ENCODE measurements at places on chromosomes 2 and 18.
A peak's percentile ranks its signal among the peaks of the same experiment; 100 is the strongest.

DNA sequence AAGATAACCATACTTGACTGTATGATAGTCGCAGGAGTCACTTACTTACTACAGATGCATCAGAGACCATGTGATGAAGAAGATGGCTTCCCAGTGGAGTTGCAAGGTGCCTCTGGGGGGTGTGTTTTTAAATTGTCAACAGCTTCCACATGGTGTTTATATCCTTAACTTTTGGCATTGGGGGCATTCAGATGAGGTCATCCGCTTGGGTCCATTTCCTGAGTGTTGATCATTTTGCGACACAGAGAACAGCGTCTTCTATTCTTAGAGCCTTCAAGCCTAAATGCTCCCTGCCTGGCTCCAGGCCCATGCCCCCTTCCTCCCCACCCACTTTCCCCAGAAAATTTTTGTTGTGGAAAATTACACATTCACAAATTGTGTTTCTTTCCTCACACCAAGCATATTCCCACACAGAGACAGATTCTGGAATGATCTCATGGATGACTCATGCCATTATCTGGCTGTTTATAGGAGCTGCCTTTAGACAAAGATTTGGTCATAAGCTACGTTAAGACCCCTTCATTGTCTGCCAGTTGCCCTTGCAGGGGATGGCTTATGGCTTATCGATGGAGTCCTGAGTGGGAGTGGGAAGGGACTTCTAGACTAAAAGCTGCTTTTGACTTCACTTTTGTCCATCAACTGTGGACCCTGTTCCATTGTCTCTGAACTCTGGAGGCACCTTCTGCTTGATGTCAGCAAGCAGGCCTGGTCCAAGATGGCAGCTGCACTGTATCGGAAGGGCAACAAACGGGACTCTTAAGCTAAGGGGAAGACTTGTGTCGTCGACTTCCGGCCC lies 91.8 kb downstream of the CABLES1 start:
- no peak for DNase-seq

GRCh38 chr2:72889991-72890390 lies 2.8 kb downstream of the SPR start:
- DNase-seq, result no peak

GRCh38 chr2:68362749-68363148 lies 2.3 kb upstream of the PLEK start:
- DNase-seq, result no peak

DNA sequence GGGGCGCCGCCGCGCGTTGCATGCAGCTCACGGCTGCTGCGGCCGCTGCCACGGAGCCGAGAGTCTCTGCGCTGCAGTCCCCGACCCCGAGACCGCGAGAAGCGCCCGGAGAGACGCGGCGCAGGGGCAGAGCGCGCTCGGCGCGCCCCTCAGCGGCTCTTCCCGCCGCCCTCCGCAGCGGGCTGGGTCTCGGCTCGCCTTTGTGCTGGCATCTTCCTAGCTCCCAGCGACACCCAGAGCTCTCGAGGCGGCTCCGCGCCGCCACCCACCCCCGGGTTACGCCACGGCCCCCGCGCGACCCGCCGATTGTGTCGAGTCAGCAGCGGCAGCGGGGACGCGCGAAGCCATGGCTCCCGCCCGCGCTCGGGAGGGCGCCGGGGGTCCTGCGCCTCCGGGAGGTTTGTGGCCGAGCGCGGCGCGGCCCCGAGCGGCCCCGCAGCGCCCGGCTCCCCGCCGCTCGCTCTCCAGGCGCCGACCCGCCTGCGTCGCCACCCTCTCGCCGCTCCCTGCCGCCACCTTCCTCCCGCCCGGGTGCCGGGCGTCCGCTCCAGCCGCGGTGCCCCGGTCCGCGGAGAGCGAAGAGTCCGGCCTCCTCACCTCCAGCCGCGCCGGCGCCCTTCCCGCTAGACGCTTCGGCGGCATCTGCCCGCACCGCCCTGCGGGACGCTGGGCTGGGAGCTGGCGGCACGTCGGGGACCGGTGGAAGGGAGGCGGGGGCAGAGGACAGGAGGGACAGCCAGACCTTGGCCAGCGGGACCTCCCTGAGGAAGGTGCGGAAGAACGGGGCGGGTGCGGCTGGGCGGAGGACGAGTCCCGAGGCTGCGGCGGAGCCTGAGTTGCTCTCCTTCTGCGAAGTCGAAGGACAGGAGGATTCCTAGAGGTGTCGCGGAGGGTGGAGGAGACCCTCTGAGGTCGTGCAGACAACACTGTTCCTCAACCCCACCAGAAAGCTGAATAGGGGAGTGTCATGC lies 46.3 kb upstream of the CCDC150 start:
- DNase-seq, result no peak

DNA sequence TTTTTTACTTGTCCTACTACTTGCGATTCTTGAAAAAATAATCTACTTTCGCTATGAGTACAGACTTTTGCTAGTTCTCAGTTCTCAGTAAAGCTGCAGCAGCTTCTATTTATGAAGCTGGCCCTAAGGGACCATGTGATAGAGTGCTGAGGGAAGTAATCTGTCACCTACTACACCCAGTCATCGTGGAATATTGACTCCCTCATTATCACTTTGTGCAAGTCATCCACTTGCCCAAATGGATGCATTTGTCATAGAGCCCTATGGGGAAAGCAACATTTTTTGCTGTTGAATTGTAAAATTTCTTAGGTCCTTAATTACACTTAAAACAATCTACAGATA lies 1919.8 kb downstream of the SUCLG1 start:
- no peak for DNase-seq

DNA sequence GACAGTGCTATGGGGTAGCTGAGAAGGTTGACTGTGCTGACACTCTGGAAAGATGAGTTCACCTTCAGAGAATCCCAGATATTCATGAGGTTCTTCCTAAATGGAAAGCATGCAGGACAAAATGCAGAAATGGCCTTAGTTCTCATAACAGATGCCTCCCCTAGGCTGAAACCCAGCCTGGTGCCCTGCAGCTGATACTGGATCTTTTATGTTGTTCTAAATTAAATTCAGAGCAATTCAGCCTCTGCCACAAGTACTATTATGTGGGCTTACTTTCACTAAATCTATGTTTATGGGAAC lies 172.0 kb upstream of the SERPINE2 start:
- no peak for DNase-seq

DNA sequence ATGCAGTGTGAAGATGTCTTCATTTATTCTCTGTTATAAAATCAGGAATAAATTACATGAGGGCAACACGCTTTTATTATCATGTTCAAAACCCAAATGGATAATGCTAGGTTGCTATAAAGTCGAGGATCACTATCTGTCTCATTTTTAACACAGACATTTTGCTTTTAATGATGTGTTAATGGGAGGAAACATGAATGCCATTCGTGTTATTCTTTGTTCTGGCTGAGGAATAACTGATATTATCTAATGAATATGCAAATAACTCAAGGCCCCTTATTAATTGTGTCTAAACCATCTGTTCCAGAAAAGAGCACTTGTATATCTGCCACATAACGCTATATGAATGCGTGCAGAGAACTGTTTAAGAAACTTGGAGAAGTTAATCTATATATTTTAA lies 576.1 kb downstream of the DCDC2C start:
- no peak for DNase-seq

- DNase-seq, result no peak
These were observed 88.0 kb downstream of the TCF7L1 start for GRCh38 chr2:85221067-85221691.

DNA sequence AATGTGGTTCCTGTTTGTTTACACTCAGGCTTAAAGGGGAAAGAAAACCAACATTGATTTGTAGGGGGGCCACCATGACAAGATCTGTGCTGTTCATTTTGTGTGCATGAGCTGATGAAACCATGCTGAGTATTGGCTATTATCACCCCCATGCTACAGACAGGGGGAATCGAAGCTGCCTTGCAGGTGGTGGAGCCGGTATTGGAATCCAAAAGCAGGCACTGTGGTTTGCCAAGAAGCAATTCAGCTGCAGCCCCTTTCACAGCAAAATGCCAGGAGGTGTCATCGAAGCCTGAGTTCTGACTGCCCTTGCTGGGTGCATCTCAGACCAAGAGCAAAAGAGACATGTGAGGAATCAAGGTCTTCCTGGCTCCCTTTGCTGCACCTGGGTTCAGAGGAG lies 221.9 kb downstream of the UXS1 start:
- no peak for DNase-seq

GRCh38 chr2:131063501-131064283 lies 29.6 kb downstream of the FAM168B start:
- no peak for DNase-seq

DNA sequence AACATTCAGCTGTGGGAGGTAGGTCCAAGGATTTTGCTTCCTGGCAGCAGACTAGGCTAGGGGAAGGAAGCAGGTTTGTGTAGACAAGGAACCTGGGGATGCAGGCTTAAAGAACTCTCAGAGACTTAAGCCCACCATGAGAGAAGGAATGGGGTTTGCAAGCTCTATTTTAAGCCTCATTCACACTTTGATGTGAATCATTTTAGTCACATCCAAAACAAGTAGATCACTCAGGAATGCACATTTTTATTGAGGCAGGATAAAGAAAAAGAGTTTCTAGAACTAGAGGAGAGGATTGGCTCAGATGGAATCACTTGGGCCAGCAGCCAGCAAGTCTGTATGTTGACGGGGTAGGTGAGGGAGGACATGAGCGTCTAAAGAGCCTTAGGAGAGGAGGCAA lies 3.3 kb upstream of the NAPG start:
- DNase-seq, result no peak

GRCh38 chr2:84942964-84943421 lies 28.0 kb upstream of the KCMF1 start:
- no peak for DNase-seq

DNA sequence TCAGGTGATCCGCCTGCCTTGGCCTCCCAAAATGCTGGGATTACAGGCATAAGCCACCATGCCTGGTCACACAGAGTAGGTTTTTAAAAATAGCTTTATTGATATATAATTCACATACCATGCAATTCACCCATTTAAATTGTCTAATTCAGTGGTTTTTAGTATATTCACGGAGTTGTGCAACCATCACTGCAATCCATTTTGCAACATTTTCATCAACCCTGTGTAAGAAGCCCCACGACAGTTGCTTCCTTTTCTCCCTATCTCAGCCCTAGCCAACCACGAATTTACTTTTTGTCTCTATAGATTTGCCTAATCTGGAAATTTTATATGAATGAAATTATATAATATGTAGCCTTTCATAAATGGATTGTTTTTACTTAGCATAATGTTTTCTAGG lies 266.4 kb downstream of the NAPG start:
- DNase-seq, result no peak

DNA sequence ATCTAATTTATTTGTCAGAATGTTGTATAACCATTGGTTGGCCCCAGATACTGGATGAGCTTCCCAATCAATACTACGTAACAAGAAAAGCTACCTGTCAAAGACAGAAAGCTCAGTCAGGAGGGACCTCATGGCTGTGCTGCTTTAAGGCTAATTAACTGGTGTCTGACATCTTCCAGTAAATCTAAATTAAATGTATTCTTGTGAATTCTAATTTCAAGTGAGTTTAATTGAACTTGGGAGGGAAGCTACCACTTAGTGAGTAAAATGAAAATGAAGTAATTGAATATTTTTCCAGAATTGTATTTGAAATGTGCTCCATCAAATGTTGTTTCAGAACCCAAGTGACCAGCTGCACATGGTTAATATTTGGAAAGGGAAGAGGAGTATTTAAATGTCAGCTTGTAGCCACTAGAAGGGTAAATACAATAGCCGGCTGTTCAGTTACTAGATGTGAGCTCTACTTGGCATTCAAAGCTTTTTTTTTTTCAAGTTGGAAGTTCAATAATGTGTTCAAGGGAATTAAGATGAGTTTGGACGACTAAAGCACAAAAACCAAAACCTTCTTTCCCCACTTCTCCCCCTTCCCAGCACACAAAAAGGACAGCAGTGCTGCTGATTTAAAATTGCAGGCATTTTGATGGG lies 62.0 kb downstream of the GPR39 start:
- DNase-seq, result no peak

- no peak for DNase-seq
These were observed 205.0 kb downstream of the UXS1 start for GRCh38 chr2:105989070-105989469.

- DNase-seq, result no peak
These were observed 163.1 kb downstream of the CCDC178 start for GRCh38 chr18:33277431-33277830.

DNA sequence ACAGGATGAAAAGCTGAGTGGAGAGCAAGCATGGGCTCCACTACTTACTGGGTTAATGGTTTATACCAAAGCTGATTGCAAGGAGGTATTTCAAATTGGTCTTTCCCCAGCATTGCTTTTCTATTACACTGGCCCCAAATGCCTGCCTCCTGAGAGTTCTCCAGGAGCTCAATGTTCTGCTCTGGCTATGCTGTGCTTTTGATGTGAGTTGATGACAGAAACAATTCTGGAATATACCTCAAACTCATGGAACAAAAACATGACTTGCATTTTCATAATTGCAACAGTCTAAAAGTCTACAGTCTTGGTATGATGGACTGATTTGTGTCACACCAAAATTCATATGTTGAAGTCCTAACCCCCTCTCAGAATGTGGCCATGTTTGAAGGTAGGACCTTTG lies 258.0 kb downstream of the CDH20 start:
- DNase-seq, result no peak

- no peak for DNase-seq
These were observed 175.0 kb downstream of the L3MBTL4 start for GRCh38 chr18:6239716-6240115.

- peak; percentile 86 for DNase-seq
These were observed 60.7 kb downstream of the DGKD start for GRCh38 chr2:233414777-233415570.

DNA sequence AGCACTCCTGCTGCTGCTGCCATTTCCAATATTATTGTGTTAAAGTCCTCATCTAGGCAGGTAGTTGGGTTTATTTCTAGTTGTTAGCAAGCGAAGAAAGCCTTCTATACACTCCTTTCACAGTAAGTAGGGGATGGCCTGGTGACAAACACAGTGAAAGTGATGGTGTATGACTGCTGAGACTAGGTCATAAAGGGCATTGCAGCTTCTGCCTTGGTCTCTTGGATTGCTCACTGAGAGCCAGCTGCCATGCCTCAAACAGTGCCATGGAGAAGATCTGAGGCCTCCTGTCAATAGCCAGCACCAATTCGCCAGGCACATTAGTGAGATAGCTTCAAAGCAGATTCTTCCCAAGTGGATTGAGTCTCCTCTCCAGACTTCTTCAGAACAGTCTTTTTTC lies 27.6 kb upstream of the MSTN start:
- no peak for DNase-seq

DNA sequence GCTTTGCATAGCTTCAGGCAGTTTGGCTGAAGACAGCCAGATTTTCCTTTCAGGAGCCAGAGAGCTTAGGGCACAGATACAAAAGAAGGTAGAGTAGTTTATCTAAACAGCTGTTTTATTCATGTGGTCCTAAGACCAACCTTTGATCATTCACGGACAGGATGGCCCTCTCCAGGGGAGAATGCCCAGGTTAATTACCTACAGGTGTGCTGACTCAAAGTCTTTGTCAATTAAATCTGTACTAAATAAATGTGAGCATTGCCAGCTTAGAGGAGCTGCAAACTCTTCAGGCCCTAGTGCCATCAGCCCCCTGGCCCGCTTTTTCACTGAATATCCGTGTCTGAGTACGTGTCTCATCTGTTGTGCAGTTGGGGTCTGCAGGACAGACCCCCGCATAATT lies 554.7 kb downstream of the NUP35 start:
- no peak for DNase-seq

DNA sequence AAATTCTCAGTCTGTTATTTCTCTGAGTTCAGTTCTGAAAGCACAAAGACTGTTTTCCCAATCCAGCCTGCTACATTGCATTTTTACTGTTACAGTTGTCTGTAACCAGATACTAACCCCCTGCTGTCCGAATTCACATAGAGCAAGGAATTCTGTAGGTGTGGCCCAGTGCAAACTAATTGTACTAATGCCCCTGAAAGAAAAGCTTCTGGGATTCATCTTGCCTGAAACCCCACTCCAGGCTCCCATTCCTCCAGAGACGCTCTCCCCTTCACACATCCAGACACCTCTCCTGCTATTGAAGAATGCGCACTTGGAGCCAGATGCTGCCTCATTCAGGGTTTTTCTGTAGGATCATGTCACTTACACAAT lies 127.0 kb downstream of the TTC32 start:
- no peak for DNase-seq
